ENCODE measurements at places on chromosomes 7 and 10.

DNA sequence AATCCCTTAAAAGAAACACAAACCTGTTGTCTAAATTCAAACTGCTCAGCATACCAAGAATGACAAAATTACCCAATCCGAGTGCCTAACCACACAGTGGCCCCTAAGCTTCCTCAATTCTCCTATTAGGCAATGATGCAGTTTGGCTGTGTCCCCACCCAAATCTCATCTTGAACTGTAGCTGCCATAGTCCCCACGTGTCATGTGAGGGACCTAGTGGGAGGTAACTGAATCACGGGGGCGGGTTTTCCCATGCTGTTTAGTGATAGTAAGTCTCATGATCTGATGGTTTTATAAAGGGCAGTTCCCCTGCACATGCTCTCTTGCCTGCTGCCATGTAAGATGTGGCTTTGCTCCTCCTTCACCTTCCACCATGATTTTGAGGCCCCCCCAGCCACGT lies 21.9 kb downstream of the PSAP start:
- no peak for DNase-seq

DNA sequence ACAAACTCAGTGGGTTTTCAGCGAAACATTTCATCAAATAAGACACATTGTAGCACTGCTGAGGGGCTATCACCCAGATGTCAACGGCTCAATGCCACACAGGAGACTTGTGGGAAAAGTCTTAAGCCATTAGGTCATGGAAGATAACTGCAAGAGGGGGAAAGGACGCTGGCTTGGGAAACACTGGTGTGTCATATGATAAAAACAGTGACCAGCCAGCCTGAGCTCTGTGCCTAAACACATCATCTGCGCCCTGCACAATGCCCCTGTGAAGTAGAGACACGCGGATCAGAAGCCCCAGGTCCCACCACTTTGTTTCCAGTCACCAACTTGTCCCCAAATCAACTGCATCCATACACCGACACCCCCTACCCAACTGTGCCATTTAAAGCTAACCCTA lies 116.7 kb downstream of the TNS3 start:
- DNase-seq = no peak

GRCh38 chr7:129435414-129435829 lies 1.2 kb downstream of the STRIP2 start:
- no peak for DNase-seq

- no peak for DNase-seq
Observed at GRCh38 chr7:11557627-11558026, 274.4 kb downstream of the THSD7A start.

GRCh38 chr7:6344278-6344677 lies 71.9 kb upstream of the CYTH3 start:
- no peak for DNase-seq

- no peak for DNase-seq
Observed at GRCh38 chr10:3681642-3682554, 103.1 kb downstream of the KLF6 start.

- no peak for DNase-seq
Observed at GRCh38 chr7:47510192-47510591, 71.7 kb downstream of the TNS3 start.

- peak; percentile 45 for DNase-seq
Observed at GRCh38 chr10:119517235-119518141, 25.0 kb downstream of the RGS10 start.
